ENCODE measurements at places on chromosomes 1 and 21.

DNA sequence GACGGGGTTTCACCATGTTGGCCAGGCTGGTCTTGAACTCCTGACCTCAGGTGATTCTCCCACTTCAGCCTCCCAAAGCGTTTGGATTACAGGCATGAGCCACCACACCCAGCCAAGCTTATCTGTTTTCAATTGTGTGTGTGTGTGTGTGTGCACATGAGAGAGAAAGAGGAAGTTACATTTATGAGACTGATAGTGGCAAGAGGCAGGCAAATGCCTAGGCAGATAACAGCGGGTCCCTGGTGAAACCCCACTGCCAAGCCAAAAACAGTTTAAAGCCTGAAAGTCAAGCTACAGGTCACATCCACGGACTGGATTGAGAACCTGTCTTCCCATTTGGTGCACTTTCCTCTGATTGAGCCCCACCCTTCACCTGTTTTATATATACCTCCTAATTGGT is 35.1 kb upstream of the IFNGR2 start:
- DNase-seq, result no peak

- DNase-seq, result peak; percentile 74
These were observed 114.5 kb upstream of the KCNK2 start for GRCh38 chr1:214967865-214968575.

DNA sequence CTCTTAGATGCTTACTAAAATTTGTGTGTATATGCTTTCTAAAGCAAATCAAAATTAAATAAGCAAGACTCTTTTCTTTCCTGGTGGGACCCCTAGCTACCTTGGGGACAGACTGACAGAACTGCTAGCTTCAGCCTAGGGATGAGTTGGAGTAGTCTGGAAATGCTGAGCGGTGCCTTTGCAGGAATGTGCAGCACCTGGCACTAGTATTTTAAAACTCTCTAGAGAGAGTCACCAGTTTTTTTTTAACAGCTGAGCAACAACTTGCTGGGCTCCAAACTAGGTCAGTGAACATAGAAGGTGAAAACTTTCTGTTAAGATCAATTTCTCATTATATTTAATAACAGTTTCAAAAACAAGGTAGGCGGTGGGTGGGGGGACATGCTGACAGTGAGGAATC is 56.8 kb downstream of the NUF2 start:
- DNase-seq, result no peak

- DNase-seq, result no peak
These were observed 74.6 kb upstream of the CSF3R start for GRCh38 chr1:36557041-36558000.

GRCh38 chr1:87064309-87064708 is 149.9 kb downstream of the HS2ST1 start:
- DNase-seq, result no peak
